ENCODE measurements at places on chromosomes 1 and 21.

DNA sequence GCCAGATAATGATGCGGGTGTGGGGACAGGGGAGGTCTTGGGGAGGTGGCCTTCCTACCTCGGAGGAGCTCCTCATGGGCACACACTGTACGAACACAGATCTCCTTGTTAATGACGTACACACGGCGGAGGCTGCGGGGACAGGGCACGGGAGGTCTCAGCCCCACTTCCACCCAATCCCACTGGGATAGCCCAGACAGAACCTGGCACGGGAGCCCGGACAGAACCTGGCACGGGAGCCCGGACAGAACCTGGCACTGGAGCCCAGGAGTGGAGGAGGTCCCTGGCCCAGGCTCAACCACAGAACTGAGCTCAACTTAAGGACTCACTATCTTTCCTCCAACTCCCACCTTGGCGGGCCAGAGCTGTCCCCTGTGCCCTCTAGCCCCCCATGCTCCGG, 5.2 kb downstream of the MFAP2 start:
- H3K27me3 ChIP-seq, result peaks cover 5% of the 10 kb centered on the region
- no peaks in the 10 kb centered on the region for H3K4me1 ChIP-seq
- H3K4me3 ChIP-seq, result no peak overlapping the region
- H3K36me3 ChIP-seq, result no peaks in the 10 kb centered on the region
- no peak for DNase-seq

- no peak overlapping the region for H3K27ac ChIP-seq
- H3K36me3 ChIP-seq, result no peaks in the 10 kb centered on the region
- no peaks in the 10 kb centered on the region for H3K4me1 ChIP-seq
- H3K4me3 ChIP-seq, result no peak overlapping the region
- H3K27me3 ChIP-seq, result no peaks in the 10 kb centered on the region
- DNase-seq, result no peak
Observed at GRCh38 chr1:96580920-96581319, 140.7 kb upstream of the PTBP2 start.

- H3K4me1 ChIP-seq, result no peaks in the 10 kb centered on the region
- DNase-seq, result no peak
- no peaks in the 10 kb centered on the region for H3K36me3 ChIP-seq
- H3K4me3 ChIP-seq, result no peak overlapping the region
- H3K27me3 ChIP-seq, result no peaks in the 10 kb centered on the region
- no peak overlapping the region for H3K27ac ChIP-seq
Observed at GRCh38 chr1:57131701-57132394, 166.0 kb upstream of the C8B start.

- no peak for DNase-seq
- H3K36me3 ChIP-seq, result no peaks in the 10 kb centered on the region
- no peak overlapping the region for H3K27ac ChIP-seq
- no peak overlapping the region for H3K4me3 ChIP-seq
Observed at GRCh38 chr1:51327386-51327785, 3.0 kb downstream of the TTC39A start.

- H3K4me3 ChIP-seq, result no peak overlapping the region
- peaks cover 25% of the 10 kb centered on the region for H3K4me1 ChIP-seq
- peaks cover 42% of the 10 kb centered on the region for H3K27me3 ChIP-seq
- no peak for DNase-seq
Observed at GRCh38 chr1:46526013-46526690, 25.3 kb downstream of the KNCN start.

- H3K4me3 ChIP-seq, result no peak overlapping the region
- H3K36me3 ChIP-seq, result peaks cover 49% of the 10 kb centered on the region
- H3K27ac ChIP-seq, result no peak overlapping the region
- DNase-seq, result no peak
Observed at GRCh38 chr21:41406340-41406739, 19.7 kb upstream of the MX1 start.
